CD4-positive, alpha-beta T cell treated with Interleukin-4 for 4 hours (primary cell): ENCODE measurements at places on chromosomes 13 and 19.

- DNase-seq, result no peak
These were observed 15.1 kb downstream of the ZNF302 start for GRCh38 chr19:34692549-34692948.

DNA sequence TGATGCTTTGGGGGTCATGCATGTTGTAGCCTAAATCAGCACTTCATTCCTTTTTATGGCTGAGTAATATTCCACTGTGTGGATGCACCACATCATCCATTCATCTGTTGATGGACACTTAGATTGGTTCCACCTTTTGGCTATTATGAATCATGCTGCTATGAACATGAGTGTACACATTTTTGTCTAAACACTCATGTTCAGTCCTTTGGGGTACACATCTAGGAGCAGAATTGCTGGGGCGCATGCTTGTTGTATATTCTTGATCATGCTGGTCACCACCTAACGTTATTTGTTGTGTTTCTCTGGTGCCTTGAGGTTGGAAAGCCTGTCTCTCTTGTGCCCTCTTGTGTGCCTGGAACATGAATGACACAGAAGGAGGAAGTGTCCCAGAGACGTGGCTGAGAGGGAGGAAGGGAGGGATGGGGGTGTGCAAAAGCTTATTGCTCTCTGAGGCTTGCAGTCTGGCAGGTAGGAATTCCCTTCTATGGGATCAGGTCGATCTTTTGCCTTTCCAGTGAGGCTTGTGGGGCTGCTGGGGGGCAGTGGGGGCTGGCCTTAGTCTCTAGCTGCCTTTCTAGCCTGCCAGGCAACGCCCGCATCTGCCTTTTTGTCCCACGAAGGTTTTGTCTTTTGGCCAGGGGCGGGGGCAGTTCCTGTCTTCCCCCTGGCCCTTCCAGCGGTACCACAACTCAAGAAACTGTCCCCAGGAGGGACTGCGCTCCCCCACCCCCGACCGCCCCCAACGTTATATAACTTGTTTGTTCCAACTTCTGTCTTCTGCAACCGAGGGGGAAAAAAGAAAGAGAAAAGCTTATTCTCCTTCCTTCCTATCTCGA is 7.6 kb downstream of the KLHL26 start:
- peak; percentile 3 for DNase-seq

DNA sequence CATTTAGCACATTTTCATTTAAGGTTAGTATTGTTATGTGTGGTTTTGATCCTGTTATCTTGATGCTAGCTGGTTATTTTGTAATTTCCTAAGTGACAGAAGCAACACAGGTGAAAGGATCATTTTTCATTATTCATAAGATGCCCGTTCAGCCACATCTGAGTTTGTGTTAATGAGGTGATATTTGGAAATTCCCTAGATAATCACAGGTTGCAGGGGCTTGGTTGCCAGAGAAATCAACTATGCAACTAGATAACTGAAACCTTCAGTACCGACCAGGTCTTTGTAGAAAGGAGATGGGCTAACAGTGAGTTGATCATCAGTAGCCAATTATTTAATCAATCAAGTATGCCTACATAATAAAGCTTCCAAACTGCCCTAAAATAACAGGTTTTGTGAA is 121.3 kb upstream of the UFM1 start:
- DNase-seq, result no peak

DNA sequence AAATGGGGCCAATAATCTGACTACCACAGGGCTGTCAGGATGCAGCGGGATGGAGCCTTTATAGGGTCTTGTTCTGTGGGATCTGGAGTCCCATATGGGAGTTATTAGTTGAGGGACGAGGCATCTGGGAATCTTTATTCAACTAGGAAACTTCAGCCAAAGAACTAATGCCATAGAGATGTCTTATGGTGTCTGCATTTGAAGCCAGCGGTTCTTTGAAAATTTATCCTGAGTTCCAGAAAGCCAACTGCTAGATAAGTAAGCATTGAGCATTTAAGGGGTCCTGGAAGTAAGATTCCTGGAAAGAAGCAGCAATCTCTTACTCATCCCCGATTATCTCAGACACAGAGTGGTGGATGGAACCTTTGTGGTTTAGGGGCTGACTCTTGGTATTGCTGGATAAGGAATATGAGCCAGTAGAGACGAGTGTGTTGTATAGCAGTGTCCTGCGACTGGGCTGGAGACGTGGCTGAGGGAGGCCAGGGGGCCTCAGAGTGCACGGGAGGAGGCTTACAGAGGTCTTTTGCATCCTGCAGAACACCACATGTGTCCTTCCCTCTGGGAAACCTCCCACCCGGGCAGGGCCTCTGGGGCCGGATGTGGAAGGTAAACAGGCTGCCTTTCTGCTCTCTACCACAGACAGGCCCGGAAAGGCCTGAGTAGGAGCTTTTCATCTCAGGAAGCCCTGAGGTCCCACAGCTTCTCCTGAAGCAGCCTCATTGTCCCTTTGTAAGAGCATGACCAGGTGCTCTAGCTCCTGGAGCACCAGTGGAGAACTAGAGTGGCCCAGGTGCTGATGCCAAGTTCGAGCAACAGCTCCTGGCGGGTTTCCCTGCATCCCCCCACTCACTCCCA is 28.8 kb downstream of the ACTN4 start:
- no peak for DNase-seq

- DNase-seq, result no peak
These were observed 27.7 kb upstream of the MBNL2 start for GRCh38 chr13:97194479-97194878.

- DNase-seq, result peak; percentile 69
These were observed 1.7 kb upstream of the PTGER1 start for GRCh38 chr19:14476673-14477401.

DNA sequence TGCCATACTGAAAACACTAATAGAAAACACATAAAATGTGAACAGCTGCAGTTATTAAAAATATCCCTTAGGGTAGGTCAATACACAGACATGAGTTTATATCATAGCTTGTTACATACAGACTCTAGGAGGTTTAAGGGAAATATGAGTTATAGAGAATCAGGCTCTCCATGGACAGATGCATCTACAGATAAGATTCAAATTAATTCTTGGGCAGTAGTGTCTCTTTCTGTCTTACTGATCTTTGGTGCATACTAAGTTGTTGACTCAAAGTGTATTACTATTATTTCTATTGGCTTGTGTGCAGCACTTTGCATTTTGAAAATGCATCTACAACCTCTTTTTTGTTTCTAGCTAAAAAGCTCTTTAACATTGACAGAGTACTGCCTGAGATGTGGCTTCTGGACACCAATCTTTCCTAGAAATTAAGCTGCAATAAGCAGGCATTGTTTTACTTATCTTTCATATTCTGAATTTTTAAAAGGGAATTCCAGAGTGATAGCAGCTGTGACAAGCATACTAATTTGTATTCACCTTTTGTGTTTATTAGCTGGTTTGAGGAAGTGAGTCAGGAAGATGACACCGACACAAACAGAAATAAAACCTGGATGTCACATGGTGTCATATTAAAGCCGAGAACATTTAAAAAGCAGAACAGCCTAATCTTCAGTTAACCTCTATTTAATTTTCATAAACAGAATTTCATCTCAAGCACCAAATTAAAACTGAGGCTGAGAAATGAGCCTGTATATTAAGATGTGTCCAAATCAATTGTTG is 399.0 kb downstream of the PCDH9 start:
- no peak for DNase-seq

GRCh38 chr19:34999498-35000337 is at the start of gene GRAMD1A:
Gene GRAMD1A, plus strand, starts transcription at chr19:35000323. Its CDS starts 156 bp downstream, at chr19:35000479.
- DNase-seq, result peak; percentile 59

DNA sequence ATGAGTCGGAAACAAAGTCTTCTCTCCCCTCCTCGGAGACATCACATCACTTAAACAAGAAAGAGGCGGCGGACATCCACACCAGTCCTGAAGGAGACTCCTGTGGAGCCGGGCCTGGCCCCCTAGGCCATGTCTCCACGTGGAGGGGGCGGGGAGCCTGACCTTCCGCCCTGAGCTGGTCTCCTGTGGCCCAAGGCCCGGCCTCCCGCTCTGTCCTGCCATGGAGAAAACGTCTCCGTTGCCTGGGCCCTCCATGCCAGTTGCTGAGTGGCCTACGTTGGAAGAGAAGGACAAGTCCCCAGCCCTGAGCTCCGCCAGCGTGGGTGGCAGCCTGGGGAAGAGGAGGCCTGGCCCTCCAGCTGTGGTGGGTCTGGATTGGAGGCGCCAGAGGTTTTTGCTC is 5.5 kb upstream of the CACTIN start:
- no peak for DNase-seq

GRCh38 chr19:38028913-38029510 is 122.0 kb downstream of the SIPA1L3 start:
- no peak for DNase-seq

DNA sequence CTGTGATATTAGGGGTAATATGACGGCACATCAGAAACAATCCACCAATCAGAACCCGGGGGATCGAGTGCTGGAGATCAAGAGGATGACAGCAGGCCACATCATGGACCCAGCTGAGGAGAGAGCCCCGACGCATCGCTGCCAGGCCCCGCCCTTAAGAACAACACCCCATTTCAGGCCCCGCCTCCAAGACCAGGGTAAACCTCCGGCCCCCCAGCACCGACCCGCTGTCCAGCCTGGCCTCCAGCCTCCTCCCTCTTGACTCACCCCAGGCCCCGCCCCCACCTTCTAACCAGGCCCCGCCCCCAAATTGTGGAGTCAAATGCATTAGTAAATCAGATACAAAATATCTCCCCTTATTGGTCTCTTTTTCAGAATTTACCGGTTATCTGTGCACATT is 4.7 kb upstream of the ZNF611 start:
- no peak for DNase-seq

DNA sequence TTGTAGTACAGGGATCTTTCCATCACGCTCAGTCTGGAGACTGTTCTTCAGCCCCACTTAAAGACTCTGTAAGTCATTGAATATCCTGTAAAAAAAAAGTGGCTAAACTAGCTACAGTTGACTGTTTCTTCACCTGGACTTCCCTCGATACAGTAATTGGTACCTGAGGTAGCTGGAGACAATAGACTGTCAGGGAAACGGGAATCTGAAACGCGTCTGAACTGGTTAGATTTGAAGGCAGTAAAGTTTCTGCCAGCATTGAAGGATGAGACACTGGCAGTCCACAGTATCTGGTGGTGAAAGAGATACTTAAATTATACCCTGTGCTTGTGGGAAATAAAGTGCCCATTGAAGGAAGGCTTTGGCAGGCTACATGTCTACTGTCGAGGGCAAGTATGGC is 550.5 kb downstream of the IRS2 start:
- no peak for DNase-seq

- DNase-seq, result no peak
These were observed 17.4 kb upstream of the MLLT1 start for GRCh38 chr19:6297202-6297601.

DNA sequence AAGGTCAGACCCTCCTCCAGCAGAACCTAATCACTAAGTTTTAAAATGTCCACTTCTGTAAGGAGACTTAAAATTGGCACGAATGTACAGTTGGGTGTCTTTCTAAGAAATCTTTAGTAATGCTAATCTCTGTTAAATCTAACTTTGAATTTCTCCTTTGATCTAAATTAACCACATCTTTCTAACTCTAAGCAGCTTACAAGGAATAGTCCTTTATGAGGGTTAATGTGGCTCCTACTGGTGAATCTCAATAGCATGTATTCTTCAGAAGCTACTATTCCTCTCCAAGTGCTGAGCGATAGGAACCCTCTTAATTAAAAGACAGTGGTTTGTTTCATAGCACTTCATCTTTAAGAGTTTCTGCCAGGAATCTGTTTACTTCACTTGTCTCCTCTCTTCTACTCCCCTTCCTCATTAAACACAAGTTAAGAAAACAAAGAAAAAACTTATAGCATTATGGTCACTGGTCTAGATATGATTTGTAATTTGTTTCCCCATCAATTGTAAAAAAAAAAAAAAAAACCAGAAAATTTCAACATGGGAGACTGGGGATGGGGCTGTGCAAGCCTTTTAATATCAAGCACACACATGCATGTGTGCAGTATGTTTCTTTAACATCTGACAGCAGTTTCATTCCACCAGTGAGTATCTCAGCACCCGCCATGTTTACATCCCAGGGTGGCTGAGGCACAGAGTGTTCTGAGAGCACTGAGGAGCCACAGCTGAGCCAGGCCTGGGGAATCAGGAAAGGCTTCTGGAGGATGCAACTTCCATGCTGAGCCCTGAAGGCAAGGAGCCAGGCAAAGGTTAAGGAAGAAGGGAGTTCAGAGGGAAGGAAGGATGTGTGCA is 57.7 kb downstream of the ATP7B start:
- peak; percentile 4 for DNase-seq

GRCh38 chr13:99662678-99663077 is 161.4 kb downstream of the TM9SF2 start:
- DNase-seq, result no peak

DNA sequence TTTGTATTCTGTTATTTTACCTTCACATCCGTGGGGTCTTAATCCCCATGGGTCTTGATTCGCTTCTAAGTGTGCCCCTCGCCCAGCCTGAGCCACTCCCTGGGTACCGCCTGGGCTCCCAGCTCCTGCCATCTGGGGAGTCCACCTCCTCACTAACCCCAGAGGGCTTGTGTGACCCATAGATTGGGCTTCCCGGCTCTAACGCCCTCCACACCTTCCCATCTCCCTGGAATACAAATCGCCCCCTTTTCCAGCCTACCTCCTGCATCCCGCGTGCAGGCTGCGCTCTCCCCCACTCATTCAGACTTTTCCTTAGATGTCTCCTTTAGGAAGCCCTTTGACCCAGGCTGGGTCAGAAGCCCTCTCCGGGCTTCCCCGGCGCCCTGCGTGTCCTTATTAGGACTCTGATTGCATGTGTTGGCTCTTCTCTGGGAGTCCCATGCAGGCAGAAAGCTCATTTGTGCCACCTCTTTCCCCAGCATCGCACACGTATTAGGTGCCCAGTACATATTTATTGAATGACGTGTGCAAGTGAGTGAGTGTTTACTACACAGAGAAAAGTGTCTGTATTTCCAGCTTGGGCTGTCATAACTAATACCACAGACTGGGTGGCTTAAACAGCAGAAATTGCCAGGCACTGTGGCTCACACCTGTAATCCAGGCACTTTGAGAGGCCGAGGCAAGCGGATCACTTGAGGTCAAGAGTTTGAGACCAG is 757 bp downstream of the CCDC124 start:
- DNase-seq, result no peak

DNA sequence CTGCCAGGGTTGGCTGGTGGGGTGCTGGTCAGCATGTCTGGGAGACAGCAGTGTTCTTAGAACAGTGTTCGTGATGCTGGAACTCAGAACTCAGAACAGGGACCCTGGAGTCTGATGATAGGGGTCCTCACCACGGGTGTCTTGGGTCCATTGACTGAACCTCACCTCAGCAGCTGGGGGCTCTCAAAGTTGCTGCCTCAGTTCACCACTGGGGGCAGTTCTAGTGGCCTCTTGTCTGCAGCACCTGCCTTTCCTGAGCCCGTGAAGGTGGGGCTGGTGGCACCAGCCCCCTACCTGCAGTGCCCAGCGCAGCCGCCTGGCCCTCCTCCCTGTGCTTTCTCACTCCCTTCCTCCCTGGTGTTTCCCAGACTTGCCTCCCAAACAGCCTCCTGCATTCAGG is 28.5 kb downstream of the SAFB start:
- DNase-seq, result no peak

GRCh38 chr19:6866741-6867151 is 20.6 kb upstream of the ADGRE1 start:
- DNase-seq, result no peak
